ENCODE measurements at places on chromosomes 13 and 19. TPM values are rescaled to one million over a fixed set of nuclear protein-coding genes. Genes with fewer than 3 reads are reported as not detected.
A peak's percentile ranks its signal among the peaks of the same experiment; 100 is the strongest.

DNA sequence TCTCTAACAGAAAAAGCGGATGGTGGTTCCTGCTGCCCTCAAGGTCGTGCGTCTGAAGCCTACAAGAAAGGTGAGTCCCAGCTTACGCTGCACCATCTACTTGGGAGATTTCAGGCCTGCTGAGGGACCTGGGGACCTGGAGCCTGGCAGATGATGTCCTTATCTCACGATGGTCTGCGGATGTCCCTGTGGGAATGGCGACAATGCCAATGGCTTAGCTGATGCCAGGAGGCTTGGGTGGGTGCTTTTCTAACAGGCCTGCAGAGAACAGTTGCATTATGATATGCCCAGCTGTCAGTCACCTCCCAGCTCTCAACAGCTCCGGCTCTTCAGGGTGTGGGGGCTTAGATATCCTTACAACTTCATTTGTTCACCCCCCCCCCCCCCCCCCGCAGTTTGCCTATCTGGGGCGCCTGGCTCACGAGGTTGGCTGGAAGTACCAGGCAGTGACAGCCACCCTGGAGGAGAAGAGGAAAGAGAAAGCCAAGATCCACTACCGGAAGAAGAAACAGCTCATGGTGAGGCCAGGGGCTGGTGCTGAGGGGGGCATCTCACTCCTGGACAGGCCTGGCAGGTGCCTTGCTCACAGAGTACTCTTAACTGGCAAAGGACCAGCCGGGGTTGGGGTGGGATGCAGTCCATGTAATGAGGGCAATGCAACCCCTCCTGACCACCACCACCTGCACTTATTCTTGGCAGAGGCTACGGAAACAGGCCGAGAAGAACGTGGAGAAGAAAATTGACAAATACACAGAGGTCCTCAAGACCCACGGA is 3.8 kb downstream of the RPL13A start:
- DNase-seq, result no peak

Gene TEX26
- total RNA-seq, result not detected

DNA sequence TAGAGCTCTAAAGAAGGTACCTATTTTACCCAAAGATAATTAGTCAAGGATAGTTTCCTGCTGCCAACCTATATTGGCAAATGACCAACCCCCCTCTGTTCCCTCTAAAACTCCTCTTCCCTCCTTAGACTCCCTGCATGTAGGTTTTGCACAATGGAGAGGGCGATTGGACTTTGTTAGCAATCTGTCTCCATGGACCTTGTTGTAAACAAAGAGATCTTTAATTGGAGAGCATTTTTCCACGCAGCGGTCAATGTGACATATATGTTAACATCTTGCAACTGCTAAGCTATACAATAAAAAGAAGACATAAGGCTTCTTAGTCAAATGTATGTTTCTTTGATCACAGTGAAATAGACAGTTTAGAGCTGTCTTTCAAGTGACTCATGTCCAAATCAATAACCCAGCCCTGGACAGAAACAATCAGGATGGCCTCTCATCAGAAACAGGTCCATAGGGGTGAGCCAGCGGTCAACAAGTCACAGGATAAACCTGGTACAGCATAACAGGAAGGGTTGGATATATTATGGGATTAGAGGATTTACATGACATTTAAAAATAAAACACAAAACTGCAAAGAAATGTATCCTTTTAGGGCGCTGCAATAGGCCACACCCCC is 69.7 kb upstream of the UBL3 start:
- DNase-seq, result no peak

Gene IGFLR1
- 110 TPM for total RNA-seq

DNA sequence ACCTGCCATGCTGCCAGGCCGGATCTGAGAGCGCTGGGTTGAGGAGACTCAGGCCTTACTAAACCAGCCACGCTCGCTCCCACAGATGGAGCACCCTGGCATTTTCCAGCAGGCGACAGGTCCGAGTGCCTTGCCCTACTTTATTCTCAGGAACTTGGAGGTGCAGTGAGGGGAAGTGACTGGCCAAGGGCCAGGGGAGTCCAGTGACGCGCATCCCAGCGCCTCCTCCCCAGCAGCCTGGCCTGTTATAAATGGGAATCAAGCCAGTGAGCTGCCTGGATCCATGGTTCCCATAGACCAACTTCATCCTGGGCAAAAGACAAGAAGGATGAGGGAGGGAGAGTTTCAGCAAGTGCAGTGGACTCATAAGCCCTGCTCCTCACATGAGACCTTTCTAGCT is 35.5 kb downstream of the TMED1 start:
- DNase-seq, result no peak

DNA sequence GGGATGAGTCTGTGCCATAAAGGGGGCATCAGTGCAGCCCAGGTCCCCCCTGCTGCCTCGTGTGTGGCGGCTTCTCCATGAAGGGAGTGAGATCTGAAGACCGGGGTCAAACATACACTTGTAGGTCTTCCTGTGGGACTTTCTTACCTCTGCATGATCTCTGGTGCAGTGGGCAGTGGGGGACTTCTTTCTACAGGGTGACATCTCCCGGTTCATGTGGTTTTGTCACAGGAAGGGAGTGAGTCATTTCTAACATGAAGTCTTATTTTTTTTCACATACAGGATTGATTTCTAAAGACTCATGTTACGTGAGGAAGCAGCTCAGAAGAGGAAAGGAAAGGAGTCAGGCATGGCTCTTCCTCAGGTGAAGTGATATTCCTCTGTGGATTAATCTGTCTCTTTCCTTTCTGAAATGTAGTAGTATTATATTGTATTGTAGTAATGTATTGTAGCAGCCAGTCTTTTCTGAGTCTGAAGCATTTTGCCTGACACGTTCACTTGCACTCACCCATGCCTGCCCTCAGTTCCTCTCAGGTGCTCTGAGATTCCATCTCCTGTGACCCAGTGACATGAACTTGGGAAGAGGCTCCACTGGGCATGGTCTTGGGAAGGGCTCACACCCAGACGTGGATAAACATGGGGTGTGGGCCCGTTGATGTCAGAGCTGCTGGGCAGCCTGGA is 15.7 kb downstream of the ZNF808 start:
- peak; percentile 4 for DNase-seq

- no peak for DNase-seq
Measured at GRCh38 chr13:64793592-64793991, 2436.5 kb downstream of the PCDH9 start.

DNA sequence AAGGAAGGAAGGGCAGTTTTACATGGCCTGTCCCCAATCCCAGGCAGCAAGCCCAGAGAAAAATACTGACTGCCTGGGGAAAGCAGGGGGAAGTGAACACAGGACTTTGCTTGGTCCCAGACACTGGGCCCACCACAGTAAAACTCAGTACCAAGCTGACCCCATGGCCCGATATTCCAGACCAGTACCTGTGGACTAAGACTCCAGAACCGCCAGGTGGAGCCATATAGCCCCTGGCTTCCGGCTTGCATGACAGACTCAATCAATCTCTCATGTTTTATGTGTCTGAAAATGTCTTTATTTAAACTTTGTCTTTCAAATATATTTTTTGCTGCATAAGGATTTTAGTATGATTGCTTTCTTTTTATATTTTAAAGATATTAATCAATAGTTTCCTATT is 767.9 kb upstream of the SLITRK6 start:
- no peak for DNase-seq

DNA sequence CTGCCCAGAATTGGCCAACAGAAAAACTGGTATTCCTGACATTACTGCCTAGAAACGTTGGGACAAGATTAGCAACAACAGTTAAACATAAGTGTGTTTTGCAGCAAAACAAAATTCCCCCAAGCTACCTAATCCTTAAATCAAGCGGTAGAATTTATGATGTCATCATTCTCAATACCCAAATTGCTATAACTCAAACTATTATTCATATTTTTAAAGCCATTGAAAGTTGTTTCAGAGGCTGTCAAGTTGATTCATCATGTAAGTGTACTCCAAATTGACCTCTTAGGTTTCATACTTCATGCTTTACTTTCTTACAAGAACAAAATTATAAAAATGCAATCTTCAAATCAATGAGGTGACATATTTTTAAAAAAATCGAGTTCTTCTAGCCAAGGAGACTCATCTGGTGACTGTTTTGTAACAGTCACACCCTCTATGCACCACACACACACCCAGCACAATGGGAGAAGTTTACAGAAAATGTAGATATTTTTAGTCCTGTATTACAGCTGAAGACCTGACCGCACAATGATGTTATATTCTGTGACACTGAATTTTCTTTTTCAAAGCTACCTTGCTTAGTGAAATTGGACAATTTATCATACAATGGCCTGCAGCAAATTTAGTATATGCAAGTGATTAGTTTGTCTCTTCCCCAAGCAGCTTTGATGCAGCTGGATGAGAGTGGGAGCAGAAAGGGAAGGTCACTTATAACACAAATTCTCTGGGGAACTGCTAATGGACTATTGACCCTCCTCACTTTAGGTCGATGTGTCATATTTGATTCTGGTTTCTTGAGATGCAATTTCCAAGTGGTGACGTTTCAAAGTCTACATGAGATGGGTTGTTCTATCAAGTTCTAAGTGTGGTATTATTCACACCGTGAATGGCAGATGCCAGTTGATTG is 345.3 kb upstream of the OBI1 start:
- no peak for DNase-seq

All from CD8-positive, alpha-beta memory T cell (primary cell).